GOT3 (cell line): ENCODE measurements at places on chromosomes 6 and 20.

GRCh38 chr6:155578251-155578650, 122.6 kb upstream of the NOX3 start:
- no peak for DNase-seq

DNA sequence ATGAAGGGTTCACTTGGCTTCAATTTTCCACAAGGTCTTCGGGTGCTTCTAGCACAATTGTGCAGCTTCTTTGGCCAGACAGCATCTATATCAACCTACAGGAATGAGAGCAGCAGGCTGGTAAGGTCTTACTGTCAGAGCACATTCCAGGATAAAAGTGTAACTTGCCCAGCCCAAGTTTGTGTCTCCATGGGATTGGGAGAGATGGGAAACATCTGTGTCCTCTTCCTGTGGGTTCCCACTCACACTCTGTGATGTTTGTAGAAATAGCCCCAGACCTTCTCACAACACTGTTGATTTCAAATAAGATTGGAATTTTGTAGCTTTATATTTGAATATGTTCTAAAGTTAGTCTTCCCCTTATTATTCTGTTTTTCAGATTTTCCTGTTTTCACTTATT, 83.4 kb upstream of the RGS17 start:
- DNase-seq = no peak

- DNase-seq = no peak
Observed at GRCh38 chr20:25077610-25078169, 4.3 kb downstream of the VSX1 start.

GRCh38 chr6:111113336-111114086, 26.2 kb downstream of the SLC16A10 start:
- DNase-seq = no peak

DNA sequence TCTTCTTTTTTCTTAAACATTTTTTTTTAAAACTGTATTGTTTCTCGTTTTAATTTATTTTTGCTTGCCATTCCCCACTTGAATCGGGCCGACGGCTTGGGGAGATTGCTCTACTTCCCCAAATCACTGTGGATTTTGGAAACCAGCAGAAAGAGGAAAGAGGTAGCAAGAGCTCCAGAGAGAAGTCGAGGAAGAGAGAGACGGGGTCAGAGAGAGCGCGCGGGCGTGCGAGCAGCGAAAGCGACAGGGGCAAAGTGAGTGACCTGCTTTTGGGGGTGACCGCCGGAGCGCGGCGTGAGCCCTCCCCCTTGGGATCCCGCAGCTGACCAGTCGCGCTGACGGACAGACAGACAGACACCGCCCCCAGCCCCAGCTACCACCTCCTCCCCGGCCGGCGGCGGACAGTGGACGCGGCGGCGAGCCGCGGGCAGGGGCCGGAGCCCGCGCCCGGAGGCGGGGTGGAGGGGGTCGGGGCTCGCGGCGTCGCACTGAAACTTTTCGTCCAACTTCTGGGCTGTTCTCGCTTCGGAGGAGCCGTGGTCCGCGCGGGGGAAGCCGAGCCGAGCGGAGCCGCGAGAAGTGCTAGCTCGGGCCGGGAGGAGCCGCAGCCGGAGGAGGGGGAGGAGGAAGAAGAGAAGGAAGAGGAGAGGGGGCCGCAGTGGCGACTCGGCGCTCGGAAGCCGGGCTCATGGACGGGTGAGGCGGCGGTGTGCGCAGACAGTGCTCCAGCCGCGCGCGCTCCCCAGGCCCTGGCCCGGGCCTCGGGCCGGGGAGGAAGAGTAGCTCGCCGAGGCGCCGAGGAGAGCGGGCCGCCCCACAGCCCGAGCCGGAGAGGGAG, 580 bp downstream of the VEGFA start:
- no peak for DNase-seq

GRCh38 chr20:33291830-33292355, 8.9 kb downstream of the BPIFB1 start:
- DNase-seq = no peak

GRCh38 chr6:90194371-90194841, 102.2 kb downstream of the BACH2 start:
- DNase-seq = no peak

- no peak for DNase-seq
Observed at GRCh38 chr6:93423542-93423941, 4.2 kb upstream of the EPHA7 start.

- DNase-seq = no peak
Observed at GRCh38 chr20:57821935-57822334, 112.1 kb upstream of the PMEPA1 start.

- DNase-seq = no peak
Observed at GRCh38 chr6:77397561-77397960, 65.7 kb downstream of the HTR1B start.

DNA sequence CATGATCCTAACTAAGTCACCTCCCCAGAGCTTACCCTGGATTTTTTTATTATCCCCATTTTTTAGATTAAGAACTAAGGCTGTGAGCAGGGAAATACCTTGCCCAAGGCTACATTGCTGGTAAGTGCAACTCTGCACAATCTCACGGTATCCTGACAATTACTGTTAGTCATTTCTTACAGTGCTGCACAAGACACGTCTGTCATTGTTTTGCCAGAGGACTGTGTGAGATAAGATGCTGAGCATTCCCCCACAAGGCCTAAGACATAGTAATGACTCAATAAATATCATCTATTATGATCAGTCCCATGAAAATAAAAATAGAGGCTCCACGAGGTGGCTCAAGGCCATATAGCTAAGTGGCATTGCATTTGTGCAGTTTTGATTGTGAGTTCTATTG, 21.0 kb downstream of the PFDN4 start:
- no peak for DNase-seq

DNA sequence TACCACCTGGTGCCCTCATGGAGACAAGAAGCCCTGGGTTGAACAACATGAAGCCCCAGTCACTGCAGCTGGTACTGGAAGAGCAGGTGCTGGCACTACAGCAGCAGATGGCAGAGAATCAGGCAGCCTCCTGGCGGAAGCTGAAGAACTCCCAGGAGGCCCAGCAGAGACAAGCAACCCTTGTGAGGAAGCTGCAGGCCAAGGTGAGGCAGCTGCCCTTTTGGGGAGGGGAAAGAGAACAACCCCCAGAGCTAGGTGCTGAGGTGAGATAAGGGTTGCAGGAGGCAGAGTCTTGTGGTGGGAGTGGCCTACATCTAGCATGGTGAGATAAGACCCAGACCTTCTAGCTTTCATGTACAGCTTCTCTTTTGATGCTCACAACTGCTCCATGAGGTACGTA, 7.0 kb downstream of the CEP250 start:
- DNase-seq = no peak

DNA sequence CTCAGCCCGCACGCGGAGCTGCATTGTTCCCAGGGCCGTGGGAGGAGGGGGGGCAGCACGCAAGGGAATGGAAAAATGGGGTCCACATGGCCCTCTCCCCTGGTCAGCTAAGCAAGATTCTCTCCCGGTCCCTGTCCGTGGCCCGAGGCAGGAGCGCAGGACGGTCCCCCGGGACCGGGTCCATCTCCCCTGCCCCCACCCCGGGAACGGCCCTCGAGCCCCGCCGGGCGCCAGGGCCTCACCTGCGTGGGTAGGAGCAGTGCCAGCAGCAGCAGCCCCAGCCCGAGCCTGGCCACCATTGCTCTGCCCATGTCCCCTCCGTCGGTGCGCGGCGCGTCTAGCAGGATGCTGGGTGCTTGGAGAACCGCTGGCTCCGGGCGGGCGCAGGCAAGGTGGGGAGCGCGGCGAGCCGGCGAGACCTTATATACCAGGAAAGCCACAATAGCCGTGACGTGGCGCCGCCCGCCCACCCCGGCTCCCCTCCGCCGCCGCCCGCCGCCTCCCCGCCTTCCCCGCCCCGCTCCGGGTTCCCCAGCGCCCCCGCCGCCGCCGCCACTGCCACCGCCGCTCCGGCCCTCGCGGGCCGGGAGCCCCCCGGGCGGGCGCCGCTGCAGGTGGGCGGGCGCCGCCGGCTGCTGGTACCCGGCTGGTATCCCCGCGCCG, at the start of gene CD24:
Gene CD24 (minus strand): TSS at position 394 of the 663 bp plus-strand sequence. CDS start 83 bp downstream, at position 311.
- no peak for DNase-seq

DNA sequence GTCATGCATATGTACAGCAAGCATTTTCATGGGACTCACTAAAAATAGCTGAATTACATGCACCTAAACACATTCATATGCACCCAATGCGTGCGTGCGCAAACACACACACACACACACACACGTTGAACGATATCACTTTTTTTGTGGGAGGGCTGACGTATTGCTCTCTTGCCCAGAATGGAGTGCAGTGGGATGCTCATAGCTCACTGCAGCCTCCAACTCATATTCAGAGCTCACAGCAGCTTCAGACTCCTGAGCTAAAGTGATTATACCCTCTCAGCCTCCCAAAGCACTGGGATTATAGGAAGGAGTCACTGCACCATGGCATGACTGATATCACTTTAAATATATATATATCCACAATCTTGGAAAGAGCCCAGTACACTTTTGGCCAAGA, 620.4 kb upstream of the MANEA start:
- DNase-seq = no peak

GRCh38 chr20:23246717-23247664, 103.6 kb upstream of the NXT1 start:
- DNase-seq = no peak

DNA sequence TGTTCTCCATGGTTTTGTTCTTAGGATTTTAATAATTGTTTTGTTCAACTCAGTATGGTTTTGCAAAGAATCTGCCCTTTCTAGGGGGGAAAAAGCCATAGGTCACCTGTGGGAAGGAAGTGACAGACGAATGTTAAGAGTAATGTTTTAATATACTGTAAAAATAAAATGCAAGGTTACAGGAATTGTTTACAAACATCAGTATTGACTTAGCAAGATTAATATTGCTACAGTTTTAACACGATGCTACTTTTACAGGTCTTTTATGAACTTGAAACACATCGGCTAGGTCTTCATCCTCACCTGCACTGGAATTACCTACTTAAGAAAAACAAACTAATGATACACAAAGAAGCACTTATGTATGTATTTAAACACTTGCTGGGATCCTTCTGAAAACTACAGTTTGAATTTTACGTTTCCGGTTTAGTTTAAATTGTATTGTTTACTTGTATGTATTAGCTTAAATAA, 1.7 kb upstream of the NKX2-4 start:
- DNase-seq = no peak

GRCh38 chr6:76694795-76695194, 622.3 kb upstream of the IMPG1 start:
- no peak for DNase-seq

GRCh38 chr6:16168121-16168520, 39.2 kb downstream of the MYLIP start:
- no peak for DNase-seq

DNA sequence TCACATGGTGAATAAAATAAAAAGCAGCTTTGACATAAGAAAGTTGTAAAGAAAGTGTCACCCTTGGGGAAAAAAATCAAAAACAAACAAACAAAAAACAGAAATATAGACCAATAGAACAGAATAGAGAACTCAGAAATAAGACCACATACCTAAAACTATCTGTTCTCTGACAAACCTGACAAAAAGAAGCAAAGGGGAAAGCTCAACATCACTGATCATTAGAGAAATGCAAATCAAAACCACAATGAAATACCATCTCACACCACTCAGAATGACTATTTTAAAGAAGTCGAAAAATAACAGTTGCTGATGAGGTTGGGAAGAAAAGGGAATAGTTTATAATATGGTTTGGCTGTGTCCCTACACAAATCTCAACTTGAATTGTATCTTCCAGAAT, 159.1 kb downstream of the TINAG start:
- DNase-seq = no peak

DNA sequence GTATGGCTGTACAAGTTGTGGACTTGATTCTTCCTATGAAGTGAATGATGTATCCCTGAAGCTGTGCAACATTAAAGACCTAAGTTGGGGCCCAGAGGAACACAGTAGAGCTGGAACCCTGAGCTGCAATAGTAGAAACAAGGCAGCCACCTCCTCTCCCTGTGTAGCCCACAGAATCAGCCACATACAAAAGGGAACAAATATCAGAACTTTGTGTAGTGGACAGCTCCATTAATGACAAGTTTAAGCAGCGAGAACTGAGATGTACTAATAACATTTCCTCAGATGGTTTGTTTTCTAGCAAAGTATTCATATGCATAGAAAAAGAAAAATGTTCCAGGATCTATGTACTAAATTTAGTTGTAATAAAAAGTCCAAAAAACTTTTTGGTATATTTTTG, 19.2 kb downstream of the PHACTR1 start:
- DNase-seq = no peak

GRCh38 chr20:54620611-54621010, 145.2 kb downstream of the DOK5 start:
- no peak for DNase-seq

DNA sequence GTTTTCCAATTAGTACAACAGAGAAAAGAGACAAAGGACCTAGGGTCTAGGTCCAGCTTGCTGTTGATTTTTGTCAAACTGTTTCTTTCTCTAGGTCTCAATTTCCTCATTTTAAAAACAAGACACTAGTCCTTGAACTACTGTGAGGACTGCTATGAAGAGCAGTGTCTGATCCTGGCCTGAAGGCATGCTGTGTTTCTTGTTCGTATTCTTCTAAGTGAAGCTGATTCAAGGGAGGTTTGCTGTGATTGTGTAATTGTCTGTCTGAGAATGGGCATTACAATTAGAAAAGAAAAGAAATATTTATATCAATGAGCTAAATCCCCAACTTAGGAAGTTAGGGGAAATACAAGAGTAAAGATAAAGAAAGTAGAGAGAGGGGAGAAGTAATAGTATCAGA, 228.2 kb upstream of the SUPT3H start:
- no peak for DNase-seq

DNA sequence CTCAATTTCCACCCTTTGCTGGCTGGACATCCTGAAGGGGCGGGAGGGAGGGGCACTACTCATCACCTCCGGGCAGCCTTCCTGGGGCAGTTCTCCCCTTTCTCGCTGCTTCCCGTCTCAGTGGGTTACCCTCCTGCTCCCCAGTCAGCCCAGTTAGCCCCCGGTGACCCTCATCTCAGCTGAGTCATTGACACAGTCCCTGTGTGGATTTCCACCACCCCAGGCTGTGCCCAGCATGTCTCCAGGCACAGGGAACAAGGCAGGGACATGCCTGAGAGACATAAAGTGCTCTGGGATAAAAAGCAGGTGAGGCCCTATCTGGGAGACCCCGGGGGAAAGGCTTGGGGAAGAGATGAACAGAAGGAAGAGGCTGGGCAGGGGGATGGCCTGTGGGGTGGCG, 29.9 kb upstream of the HMGA1 start:
- DNase-seq = no peak

- DNase-seq = no peak
Observed at GRCh38 chr6:134397676-134398075, 79.8 kb upstream of the SGK1 start.

DNA sequence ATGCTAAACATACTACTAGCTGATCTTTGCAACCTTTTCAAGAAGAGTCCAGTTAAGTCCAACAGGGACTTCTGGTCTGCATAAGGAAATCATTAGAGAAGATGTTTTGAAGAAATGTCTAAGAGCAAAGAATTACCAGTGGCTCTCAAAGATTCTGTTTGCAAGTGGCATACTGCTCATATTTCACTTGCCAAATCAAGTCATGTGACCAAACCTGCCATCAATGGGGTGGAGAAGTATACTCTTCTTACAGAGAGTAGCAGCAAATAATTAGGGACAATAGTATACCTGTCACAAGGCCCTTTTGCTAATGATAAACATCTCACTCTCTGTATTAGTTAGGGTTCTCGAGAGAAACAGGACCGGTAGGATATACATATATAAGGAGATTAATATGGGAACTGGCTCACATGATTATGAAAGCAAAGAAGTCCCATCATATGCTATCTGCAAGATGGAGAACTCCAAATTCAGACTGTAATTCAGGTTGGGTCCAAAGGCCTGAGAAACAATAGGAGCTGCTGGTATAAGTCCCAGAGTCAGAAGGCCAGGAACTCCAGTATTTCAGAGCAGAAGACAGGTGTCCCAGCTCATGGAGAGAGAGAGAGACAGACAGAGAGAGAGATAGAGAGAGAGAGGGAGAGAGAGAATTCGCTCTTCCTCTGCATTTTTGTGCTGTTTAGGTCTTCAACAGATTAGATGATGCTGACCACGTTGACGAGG, 111.5 kb downstream of the LCA5 start:
- DNase-seq = no peak
